ENCODE measurements at places on chromosomes 5 and 9.

DNA sequence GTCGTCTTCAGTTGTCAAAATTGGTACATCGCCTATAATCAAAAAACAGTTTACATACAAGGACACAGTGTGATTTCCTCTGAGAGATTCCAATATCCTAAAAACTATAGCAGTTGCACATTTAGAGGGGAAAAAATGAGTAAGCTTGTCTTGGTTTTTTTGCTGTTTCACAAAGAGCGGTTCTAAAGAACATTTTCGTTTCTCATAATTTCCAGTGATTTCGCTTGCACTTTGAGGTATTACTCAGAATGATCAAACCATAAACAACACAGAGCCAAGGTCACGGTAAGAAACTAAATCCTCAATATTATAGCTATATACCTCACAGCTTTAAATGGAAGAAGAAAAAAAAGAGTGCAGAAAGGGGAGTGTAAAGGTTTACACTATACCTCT lies 861 bp downstream of the MTX3 start:
- DNase-seq = no peak

- DNase-seq = no peak
Measured at GRCh38 chr5:115325296-115325959, 29.0 kb upstream of the CCDC112 start.

DNA sequence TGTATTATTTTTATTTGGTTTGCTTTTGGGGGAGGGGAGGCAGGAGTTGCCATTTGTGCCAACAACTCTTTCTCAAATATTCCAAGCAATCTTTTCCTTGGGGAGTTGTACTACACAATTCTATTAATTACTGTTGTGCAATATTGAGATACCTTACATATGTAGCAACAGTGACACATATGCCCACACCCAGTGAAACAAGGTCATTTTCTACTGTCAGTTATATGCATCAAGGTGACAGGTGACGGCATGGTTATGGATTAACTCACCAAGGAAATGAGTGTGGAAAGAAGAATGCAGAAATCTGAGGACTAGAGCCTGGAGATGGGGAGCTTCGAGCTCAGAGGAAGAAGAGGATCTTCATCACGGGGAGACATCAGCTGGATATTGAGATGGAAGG lies 17.9 kb upstream of the MSMP start:
- no peak for DNase-seq

DNA sequence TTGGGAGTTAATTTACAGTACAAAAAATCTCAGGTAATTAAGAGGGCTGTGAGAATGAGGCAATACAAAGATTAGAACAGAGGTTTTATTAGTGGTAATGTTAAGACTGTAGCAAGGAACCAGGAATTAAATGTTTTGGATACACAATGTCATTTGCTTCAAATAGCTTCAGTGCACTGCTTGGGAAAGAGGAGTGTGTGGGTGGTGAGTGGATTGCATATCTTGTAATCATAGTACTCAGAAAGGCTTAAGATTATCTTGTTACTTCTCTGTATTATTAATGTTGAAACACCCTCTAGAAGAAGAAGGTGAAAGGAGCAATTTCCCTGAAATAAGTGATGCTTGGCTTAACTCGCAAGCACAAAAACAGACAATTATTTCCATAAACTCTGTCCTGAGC lies 21.0 kb upstream of the TBCA start:
- no peak for DNase-seq

DNA sequence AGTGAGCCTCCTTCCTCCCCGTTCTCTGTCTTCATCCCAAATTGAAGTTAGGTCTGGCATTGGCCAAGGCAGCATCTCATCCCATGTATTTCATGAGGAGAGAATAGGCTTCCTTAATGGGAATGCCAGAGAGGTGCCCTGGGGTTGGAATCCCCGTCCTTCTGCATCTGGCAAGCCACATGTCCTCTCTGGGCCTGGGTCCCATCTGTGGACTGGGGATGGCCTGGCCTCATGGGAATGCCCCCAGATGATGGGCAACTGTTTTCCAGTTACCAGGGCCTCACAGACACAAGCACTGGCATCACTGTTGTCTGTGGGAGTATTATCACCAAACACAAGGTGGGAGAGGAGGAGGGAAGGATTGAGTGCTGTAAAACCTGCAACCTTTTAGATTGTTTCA lies 153.9 kb downstream of the FSTL4 start:
- no peak for DNase-seq

- DNase-seq = no peak
Measured at GRCh38 chr9:32573821-32574220, 862 bp upstream of the NDUFB6 start.

DNA sequence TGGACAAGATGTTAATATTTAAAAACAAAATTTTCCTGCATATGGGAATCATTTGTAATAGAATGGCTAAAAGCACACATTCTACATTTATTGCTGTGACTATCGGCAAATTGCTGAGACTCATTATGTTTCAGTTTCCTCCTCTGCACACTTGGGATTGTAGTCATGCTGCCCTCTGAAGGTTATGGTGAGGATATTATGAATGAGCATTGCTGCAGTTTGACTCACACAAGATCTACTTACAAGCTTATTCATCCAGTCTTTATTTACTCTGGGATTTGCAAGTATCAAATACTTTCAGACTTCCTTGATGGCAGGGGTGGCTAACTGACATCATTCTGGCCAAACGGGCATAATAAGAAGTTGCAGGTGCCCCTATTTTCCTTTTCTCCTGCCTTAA lies 9.5 kb upstream of the NFIL3 start:
- DNase-seq = no peak

- DNase-seq = no peak
Measured at GRCh38 chr5:54282876-54283275, 27.5 kb downstream of the ARL15 start.

- DNase-seq = no peak
Measured at GRCh38 chr9:33372900-33373299, 29.5 kb downstream of the AQP7 start.

DNA sequence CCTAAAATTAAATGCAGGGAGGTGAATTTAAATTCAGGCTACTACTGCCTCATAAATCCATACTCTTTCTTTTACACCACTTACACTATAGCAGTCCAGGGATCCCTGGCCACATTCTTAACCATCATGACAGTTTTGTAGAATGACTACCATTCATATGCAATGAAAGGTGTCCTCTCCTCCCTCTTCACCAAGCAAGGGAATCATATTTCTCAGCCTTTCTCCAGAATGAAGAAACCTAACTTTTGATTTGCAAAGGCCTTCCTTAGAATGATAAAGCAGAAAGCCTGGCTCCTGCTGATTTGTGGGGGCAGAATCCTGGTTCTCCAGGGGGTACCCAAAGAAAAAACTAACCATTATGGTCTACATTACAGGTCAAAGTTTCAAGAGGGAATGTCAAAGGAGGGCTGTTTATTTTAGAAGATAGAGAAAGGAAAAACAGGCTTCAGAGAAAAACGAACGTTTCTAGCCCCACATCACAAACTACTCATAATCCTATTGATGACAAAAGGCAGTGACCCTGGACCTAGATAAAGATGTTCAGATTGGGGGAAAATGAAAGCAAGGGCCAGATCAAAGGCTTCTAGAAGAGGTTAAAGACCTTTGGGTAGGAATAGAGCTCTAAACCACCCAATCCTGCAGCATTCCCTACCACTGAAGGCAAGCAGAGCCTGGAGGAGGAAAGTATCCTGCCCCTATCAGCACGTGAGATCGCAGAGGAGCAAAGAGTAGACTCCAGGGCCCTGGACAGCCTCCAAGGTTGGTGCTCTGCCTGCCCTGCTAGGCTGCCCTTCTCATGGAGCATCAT lies 11.5 kb downstream of the WNT8A start:
- DNase-seq = no peak

DNA sequence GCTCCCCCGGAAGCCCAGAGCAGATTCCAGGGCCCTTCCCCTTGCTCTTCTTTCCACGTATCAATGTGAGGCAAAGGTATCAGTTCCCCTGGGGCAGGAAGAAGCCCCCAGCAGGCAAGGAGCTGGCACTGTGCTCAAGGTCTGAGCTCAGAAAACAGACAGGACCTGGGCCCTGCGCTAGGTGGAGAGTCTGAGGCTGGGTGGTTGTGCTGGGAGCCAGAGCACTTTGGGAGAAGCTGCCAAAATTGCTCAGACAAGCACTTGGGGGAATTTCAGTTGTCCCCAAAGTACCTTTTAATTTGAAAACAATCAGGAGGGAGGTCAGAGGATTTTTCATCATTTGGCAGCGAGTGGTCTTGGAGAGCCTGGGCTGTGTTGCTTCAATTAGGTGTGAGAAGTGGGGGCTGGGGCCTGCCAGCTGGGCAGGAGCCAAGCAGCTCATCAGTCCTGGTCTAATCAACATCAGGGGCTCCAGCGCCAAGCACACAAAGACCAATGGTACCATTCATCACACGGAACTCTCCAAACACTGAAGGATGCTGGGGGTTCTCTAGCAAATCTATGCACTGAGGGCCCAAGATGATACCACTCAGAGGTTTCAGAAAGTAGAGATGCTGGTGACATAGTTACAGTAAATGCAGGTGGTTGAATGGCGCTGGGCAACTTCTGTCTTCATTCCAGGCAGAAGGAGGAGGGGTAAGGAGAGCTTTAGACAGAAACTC lies 176.5 kb downstream of the SNX18 start:
- DNase-seq = no peak

DNA sequence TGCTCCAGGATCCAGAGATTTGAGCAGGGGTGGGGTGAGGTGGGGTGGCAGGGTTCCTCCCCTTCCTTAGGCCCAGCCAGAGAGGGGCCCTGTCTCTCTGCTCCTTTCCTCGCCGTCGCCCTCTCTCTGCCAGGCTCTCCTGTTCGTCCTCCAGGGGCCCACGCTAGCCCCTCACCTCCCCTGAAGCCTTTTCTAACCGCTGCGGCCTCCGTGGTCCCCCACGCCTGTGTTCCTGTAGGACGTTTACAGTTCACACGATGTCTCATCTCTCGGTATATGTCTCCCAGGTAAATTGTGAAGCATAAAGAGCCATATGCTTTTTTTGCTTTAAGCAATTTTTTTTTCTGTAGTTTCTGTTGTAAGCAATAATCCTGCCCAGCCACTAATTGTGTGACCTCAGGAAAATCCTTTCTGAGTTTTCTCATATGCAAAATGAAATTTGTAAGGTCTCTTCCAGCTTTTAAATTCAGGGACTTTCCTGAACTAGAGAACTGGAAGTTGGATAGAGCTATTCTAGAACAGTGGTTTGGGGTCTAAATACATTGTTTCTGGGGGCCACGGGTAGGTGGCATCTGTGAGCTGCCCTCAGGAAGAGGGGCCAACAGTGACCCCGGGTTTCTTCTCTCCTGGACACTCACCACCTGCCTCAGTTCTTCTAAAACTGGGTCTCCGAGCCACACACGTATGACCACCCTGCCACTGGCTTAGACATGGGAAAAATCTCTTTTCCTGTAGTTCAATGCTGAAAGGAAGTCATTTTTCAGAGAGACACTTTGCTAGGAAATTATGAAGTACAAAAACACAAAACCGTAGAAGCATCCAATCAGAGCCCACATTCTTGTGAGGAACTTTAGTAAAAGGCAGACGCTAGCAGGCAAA lies 50.2 kb upstream of the ZNF366 start:
- DNase-seq = no peak

DNA sequence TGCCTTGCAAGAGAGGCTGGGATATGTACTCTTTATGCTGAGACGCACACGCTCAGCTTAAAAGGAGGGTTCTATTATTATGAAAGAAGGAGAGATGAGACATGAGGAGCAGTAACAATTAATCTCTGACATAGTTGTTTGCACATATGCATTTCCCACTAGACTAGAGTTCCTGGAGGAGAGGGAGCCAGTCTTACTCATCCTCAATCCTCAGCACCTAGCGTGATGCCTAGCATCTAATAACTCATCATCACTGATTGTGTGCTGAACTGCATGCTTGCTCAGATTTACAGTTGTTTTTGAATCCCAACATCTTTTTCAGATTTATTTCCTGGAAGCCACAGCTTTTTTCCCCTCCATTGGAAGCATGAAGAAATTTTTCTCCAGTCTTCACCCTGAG lies 35.5 kb downstream of the GCNT4 start:
- DNase-seq = no peak

GRCh38 chr9:68825762-68826472 lies 120.9 kb downstream of the PIP5K1B start:
- DNase-seq = no peak

GRCh38 chr5:110899566-110900412 lies 161.0 kb downstream of the SLC25A46 start:
- no peak for DNase-seq

DNA sequence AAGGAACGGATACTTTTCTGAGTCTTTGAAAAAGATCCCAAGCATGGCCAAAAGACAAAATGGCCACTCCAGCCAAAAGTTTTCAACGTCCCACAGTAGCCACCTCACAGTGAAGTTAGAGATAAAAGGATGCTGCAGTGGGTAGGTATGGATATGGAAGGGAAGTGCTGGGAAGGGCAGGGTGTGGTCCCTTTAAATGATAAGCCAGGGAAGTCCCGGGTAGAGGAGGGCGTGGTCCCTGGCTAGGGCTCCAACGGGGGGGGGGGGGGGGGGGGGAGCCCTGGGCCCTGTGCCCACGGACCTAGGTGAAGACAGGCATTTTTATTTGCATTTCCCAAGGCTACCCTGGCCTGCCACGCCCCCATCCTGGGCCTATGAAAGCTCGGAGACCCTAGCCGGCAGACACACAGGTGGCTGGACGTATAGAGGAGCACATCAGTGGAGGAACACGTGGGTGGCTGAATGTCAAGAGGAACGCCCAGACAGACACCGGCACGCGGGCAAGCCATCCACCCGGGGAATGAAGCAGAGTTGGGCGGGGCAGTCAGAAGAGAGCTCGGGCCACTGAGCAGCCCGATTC lies 306.7 kb downstream of the NFIB start:
- no peak for DNase-seq

DNA sequence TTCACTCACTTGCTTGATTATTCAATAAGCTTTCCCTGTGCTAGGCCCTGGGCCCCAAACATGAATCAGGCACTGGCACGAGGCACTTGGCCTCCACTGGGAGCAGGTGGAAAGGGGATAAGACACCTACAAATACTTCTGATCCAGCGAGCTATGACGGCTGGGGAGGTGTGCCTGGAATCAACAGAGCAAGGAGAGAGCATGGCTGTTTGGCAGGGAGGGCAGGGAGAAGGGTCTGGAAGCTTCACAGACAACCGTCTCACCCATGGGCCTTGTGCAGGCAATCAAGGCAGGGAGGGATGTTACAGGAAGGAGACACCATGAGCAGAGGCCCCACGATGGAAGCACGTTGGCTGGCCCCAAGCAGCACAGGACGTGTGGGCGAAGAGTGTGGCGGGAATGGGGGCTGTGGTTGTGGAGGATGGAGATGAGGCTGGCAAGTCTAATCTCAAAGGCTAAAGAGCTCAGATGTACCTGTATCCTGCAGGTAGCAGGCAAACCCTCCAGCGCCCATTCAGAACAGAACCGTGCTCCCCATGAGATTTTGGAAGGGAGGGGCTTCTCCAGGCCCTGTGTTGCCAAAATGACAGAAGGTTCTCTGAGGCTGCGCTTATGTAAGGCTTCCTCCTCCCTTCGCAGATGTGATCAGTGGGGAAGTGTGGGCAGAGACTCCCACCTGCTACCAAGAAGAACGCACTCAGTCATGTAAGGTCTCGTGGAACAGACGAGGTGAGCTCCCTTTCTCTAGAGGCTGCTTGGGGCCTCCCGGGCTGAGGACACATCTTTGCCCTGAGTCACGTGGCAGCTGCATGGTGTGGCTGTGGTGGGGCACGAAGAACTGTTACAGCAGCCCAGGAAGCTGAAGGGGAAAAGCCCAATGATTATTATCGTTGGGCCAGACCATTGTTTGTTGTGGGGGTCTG lies 189.7 kb downstream of the DAB2IP start:
- no peak for DNase-seq

- no peak for DNase-seq
Measured at GRCh38 chr9:135083831-135084230, 3.6 kb upstream of the OLFM1 start.

- no peak for DNase-seq
Measured at GRCh38 chr5:80706835-80707447, 52.2 kb upstream of the DHFR start.

Measured in stimulated activated CD8-positive, alpha-beta memory T cell treated with anti-CD3 and anti-CD28 coated beads, Interleukin-4, amount 100 ng/mL, for 4 hours (primary cell).